Right forelimb (tissue), 1 donor: ENCODE measurements at places on chromosomes 2 and 18.

DNA sequence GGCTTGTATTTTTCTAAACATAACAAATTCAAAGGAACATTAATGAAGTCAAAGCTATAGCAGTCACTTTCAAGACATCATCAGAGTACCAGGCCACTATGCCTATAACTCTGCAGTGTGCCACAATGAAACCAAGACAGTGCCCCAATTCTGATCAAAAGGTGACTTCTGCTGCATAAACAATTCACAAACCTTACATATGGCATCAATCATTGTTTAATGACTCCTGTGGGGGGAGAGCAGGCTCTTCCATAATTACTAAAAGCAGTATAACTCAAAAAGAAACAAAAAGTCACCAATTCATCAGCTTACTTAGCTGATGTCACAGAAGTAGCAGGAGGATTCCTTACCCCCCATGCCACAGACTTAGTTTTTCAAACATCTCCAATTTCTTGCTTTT, 15.5 kb downstream of the LPIN2 start:
- DNase-seq: no peak

GRCh38 chr2:26905341-26906198, 57.6 kb downstream of the DPYSL5 start:
- no peak for DNase-seq

GRCh38 chr18:62741584-62741983, 26.2 kb downstream of the PHLPP1 start:
- DNase-seq: no peak

- DNase-seq: no peak
Observed at GRCh38 chr2:203484266-203485112, 50.6 kb downstream of the RAPH1 start.

- DNase-seq: no peak
Observed at GRCh38 chr18:34358923-34359322, 134.2 kb upstream of the NOL4 start.

DNA sequence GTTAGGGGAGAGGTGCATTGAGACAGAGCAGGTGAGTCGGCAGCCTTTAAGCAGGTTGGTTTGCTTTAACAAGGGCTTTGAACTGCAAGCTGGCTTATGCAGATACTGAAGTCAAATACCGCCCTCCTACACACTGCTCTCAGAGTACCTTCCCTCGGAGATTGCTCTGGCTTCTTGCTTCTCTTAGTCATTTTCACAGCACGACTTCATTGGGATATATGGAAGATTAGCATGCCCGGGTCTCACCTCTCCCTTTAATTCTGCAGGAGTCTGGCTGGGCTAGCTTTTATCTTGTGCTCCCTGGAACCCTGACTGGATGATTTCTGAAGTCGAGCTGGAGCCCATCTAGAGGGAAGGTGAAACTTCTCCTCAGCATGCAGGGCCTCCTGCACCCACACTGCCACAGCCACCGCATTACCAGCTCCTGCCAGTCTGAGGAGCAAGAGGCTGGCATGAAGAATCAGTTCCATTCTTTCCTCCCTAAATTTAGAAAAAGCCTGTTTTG, 395.5 kb upstream of the HNRNPA3 start:
- DNase-seq: no peak

- DNase-seq: no peak
Observed at GRCh38 chr2:172607379-172607928, 51.6 kb downstream of the PDK1 start.
